T-helper 9 cell (primary cell): ENCODE measurements at places on chromosomes 3 and 15.

GRCh38 chr15:100592898-100593297 lies 9.1 kb downstream of the LINS1 start:
- DNase-seq = no peak

DNA sequence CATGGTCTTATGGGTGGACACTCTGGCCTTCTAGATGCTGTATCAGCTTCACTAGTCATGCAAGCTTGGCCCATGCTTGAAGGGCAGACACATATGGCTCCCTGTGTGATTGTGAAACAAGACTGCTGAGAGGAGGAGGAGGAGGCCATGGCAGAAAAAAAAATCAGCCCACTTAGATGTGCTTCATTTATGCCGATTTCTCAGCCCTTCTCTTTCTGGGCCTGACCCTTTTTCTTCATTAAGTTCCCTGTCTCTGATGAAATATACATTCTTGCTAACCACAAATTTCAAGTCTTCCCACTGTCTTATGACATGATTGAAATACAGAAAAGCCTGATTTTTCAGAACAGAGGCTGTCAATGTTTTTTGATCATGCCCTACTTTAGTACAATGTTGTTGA lies 213.0 kb upstream of the FEZF2 start:
- DNase-seq = no peak

DNA sequence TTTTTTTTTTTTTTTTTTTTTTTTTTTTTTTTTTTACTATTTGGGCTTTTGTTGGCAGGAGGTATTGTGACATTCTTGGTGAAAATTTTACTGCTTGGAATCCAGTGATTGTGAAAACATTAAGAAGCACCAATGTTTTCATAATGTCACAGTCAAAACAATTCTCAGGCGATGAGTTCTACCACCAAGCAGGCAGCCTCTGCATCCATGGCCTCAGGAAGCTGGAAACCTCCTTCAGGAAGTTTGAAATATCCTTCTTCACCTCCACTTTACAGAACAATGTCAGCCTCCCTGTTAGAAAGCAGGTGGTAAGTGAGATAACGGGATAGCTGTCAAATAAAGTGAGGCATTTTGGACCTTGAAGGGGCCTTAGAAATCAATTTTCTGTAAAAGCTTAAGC lies 98.3 kb downstream of the MEX3B start:
- DNase-seq = no peak

GRCh38 chr3:154791611-154792010 lies 288.5 kb upstream of the MME start:
- DNase-seq = no peak

- no peak for DNase-seq
Measured at GRCh38 chr15:33857726-33858125, 110.6 kb upstream of the CHRM5 start.

DNA sequence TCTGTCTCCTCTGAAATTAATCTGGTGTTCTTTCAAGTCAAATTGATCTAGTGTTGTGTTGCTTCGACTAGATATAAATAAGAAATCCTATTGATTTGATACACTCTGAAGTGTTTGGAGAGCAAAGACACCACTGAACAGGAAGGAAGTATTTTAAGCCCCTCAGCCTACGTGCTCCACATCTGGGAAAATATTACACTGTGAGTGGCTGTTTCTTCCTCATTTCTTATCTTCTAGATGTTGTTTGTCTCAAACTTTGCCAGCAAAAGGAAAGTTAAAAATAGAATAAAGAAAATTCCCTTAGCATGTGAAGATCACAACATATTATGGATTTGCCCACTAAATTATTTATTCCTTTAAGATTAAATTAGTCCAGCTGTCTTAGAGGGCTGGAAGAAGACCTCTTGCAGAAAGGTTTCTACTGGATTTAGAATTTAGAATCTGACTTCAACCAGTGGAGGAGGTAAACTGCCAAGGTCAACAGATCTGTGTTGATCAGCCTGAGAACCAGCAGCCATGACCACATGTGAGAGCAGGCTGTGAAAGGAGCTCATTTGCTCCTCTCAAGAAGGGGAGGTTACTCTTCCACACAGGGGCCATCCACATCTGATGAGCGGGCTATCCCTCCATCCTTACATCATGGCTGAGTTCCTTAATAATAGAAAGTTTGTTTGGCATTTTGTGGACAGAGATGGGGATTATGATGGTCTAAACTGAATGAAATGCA lies 46.3 kb upstream of the ACKR4 start:
- DNase-seq = no peak

DNA sequence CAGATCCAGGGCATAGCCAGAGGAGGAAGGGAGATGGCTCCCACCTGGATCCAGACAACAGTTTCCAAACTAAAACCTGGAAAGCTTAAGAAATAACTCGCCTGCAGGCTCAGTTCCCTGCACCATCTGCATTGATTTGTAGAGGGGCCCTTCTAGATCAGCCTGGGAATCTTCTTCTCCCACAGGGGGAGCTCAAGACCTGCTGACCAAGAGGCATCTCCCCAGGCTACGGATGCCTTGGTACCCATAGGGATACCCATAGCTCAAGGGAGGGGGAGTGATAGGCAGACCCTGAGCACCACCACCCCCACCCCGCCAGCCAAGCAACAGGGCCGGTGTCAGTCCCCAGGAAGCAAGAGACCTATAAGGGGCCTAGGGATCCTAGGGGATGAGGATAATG lies 28.0 kb upstream of the DCLK3 start:
- no peak for DNase-seq

DNA sequence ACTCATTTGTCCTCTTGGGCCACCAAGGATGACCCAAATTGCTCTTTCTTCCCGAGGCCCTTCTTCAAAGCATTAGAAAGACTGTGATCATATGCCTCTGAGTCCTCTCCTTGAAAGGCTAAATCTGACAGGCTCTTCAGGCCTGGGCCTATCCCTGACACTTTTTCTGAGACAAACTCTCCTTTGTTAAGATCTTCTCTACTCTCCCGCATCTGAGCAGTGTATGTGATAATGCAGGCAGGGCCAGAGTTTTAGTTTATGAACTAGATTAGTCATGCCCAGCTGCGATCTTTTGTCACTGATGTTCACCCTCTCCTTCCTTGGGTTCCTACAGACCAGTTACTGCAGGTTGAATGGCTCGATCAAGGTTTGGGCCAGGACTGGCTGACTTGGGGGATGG lies 39.2 kb downstream of the MASP1 start:
- DNase-seq = no peak

GRCh38 chr15:101633356-101633755 lies 18.8 kb downstream of the TM2D3 start:
- no peak for DNase-seq

GRCh38 chr15:35080226-35080625 lies 4.9 kb downstream of the NANOGP8 start:
- no peak for DNase-seq
